ENCODE measurements at places on chromosomes 12 and 14.

DNA sequence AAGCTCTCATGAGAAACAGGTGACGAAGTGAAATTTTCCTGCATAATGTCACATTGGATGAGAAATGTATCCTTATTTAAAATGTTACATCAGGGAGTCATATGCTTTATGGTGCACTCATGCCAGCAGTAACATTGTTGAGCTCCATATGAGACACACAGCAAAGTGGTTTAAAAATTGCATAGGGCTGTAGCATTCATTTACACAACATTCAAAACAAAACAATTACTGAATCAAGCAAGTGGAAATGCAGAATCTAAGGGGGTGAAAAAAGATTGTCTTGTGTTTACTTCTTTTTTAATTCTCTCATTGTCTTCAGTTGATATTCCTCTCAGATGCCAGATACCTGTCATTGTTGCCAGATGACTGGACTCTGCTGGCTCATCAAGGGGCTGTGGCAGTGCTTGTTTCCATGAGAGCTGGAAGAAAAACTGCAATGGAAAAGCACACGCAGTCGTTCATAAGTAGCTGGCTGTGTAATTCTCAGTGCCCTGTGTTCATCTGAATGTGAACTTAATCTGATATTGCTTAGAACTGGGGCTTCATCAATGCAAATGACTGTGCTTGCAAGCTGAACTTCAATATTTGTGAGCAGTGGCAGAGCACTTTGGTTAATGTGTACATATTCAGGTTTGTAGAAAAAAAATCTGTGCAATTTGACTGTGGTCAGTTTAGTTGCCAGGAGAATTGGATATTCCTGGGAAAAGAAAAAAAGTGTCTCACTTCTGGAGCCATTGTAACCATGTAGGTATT is 305.6 kb downstream of the RAD51B start:
- no peak for DNase-seq

DNA sequence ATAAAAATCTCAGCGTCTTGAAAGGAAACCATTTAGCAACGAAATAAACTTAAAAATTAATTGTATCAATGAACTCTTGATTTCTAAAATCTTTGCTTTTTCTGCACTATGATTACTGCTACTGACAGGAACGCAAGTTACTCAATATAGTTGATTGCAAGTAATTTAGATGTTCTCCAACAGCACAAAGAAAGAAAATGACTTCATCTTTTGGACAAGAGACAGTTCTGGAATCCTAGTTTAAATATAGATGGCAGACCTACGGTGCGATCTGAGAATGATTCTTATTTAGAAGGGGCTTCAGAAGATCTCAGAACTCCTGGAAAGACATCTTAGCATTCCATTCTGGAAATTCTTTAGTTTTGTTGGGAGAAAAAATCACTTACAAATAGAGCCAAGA is 1.4 kb upstream of the SUDS3 start:
- DNase-seq: no peak

GRCh38 chr14:21233457-21234076 is 35.7 kb downstream of the HNRNPC start:
- DNase-seq: no peak

GRCh38 chr14:59939828-59940227 is 19.9 kb downstream of the LRRC9 start:
- no peak for DNase-seq

DNA sequence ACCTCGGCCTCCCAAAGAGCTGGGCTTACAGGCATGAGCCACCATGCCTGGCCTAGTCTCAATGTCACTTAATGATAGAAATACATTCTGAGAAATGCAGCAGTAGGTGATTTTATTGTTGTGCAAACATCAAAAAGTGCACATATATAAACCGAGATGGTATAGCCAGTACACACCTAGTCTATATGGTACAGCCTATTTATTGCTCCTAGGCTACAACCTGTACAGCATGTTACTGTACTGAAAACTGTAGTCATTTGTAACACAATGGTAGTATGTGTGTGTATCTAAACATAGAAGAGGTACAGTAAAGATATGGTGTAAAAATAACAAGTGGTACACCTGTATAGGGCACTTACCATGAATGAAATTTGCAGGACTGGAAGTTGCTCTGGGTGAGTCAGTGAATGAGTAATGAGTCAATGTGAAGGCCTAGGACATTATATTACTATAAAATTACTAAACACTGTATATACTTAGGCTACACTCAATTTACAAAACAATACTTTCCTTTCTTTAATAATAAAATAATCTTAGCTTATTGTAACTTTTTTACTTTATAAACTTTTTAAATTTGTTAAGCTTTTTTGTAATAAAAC is 166.7 kb upstream of the SYT1 start:
- no peak for DNase-seq

DNA sequence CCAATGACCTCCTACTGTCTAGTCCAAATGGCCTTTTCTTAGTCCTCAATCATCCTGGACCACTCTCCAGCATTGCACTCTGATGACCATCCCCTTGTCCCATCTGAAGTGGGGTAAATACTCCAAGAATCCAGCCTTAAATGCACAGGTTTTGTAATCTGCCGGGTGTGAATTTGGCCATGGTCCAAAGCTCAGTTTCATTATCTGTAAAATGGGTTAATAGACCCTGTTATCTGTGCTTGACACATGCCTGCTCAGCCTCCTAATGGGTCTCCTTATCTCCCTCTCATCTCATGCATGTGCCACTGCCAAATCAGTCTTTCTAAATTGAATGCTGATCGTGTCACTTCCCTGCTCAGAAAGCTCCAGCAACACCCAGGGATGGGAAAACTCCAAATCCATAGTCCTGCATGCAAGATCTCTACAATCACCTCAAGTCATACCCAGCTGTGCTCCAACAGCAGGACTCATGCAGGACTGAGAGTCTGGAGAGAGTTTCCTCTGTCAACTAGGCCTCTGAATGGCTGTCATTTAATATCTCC is 22.3 kb downstream of the LGR5 start:
- DNase-seq: no peak

DNA sequence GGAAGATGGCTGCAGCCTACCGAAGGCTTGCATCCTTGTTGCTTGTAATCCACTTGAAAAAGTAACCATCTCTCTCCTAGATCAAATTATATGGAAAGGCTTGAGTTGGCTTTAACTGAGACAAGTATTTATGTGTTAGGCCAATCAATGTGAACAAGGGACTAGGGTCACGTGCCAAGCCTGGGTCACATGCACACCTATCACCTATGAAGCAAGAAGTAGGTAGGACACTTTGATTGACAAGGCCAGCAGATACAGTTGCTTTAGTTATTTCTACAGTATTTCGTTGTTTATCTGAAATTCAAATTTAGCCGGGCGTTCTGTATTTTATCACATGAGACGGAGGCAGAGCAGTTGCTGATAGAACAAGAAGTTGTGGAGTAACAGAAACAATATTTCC is 212.3 kb upstream of the OTX2 start:
- DNase-seq: no peak

GRCh38 chr14:93592786-93593185 is 162.0 kb downstream of the UNC79 start:
- no peak for DNase-seq

GRCh38 chr14:102431751-102432150 is 69.0 kb downstream of the TECPR2 start:
- no peak for DNase-seq

DNA sequence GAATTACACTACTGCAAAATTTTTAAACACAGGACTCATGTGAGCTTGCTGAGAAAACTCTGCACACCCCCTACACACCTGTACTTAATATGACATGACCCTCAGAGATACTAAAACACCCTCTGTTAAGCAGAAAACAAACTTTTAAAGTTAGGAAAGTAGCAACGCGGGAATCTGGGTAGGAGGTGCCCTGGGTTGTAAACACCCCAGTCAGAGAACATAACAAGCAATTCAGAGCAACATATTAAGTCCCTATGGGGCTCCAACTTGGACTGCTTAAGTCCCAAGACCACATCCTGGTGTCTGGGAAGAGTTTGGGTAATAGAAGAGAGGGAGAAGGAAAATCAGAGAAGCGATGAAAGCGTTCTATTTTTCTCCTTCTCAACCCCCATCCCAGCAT is 1.2 kb downstream of the ATF7 start:
- no peak for DNase-seq

DNA sequence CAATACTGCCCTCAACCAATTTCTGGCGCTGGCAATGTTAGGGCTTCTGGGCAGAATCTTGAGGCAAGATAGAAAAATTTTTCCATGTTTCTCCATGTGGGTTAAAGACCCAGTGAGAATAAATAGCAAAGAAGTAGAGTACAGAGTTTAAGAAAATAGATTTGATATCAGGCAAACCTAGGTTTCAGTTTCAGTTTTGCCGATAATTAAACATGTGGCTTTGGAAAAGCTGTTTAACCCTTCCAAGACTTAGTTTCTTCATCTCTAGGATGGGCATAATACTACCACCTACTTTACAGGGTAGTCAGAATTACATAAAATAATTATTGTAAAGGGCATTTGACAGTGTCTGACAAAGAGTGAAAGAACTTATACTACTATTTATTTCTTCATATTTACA is 360.4 kb downstream of the PCNX1 start:
- no peak for DNase-seq

DNA sequence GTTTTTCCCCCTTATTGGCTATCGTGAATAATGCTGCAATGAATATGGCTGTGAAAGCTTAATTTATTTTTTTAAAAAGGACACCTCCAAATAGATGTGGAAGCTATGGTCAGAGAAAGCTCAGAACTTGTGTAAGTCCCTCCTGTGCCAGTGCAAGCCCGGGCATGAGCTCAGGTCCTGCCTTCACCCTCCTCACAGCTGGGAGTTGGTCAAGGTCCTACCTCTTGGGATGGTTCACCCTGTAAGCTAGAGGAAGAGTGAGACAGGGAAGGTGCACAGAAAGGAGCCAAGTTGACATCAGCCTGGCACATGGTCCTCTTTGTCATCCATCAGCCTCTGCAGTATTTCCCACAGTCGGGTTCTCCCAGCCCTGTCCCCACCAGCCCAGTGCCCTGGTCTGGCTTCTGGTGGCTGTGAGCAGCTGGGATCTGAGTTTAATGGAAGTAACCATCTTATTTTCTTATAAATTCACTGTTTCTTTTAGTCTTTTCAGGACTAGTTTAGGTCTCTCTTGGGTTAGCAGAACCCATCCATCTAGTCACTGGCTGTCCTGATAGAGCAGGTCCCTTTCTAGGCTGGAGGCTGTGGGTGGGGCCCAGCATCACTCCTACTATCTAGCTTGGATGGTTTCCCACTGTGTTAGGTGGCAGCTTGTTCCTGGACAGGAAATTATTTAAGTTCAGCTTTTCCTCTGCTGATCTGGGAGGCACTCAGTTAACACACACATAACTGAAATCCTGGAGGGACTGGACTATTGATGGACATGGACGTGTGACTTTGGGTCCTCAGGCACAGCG is 11.8 kb upstream of the PLEKHG3 start:
- DNase-seq: no peak

- DNase-seq: no peak
Measured at GRCh38 chr14:68853749-68854148, 60.9 kb upstream of the ZFP36L1 start.

GRCh38 chr14:36721877-36722276 is 60.2 kb downstream of the PAX9 start:
- no peak for DNase-seq

DNA sequence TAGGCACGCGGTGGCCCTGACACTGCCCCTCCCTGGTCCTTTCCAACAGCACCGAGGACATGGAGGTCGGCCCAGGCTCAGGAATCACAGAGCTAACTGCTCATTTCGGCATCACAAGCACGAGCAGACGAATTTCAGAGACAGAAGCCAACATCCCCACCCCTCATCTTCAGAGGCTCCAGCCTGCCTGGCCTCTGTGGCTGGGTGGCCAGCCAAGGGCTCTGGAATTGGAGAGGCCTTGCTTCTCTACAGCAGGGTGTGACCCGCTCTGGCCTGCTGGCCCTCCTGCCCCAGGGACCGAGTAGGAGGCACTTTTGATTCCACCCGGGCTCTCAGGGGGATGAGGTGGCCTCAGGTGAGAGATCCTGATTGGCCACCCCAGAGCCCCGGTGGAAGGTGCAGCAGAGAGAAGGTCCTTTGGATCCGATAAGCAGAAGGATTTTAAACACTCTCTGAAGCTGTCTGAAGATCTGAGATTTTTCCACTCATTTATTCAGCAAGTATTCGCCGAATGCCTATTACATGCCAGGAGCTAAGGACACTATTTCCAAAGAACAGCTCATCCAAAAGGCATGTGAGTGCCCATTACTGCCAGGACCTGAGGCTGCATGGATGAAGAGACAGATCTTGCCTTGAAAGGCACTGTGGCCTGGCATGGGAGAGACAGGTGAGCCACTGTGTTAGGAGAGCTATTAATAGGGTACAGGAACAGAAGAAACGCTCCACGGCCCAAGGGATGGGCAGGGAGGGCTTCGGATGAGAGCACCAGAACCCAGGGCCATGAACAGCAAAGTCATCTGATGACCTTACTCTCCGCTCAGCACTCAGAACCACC is 10.2 kb downstream of the BAG5 start:
- no peak for DNase-seq

- DNase-seq: no peak
Measured at GRCh38 chr12:40013292-40013691, 92.6 kb downstream of the SLC2A13 start.

DNA sequence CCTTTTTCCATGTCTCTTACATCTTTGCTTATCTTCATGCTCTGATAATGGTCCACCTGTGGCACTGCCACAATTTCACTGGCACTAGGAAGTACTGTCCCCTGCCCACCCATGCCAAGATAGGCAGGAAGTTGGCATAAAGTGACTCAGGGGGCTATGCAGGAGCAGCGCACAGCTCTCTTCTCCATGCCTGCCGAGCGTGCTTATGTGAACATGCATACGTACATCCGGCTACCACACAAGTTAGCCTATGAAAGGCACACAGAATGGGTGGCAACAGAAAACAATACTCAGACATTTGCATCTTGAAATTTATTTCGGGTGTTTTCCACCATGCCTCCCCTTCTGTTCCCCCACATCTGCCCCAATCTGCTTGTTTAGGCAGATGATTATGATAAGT is 174.4 kb upstream of the GZMB start:
- no peak for DNase-seq

Data from stimulated activated CD8-positive, alpha-beta memory T cell treated with anti-CD3 and anti-CD28 coated beads, Interleukin-7, amount 100 ng/mL, for 24 hours (primary cell).